H1 (cell line): ENCODE measurements at places on chromosomes 7 and 10. TPM values are rescaled to one million over a fixed set of nuclear protein-coding genes. Genes with fewer than 3 reads are reported as not detected.

DDC gene
- not detected in 2 replicates for total RNA-seq

MACROH2A2 gene
- total RNA-seq, result 7.8 and 7.9 TPM in 2 replicates

GRCh38 chr10:14837003-14837756, 657 bp downstream of the CDNF start:
- no peak for DNase-seq

GRCh38 chr10:100725869-100726426, 19.4 kb upstream of the PAX2 start:
- no peak for DNase-seq

- no peak for DNase-seq
These were observed 7.1 kb downstream of the CPA5 start for GRCh38 chr7:130351791-130352090.
